Breast epithelium (tissue), 4 donors: ENCODE measurements at places on chromosomes 2 and 18.

- no peak for DNase-seq
Observed at GRCh38 chr2:70011786-70012185, 50.4 kb upstream of the ASPRV1 start.

- no peak for DNase-seq
Observed at GRCh38 chr2:132438691-132439090, 22.1 kb downstream of the GPR39 start.

- DNase-seq: no peak
Observed at GRCh38 chr2:240244543-240244942, 104.1 kb upstream of the OTOS start.

GRCh38 chr2:75952173-75952572, 241.5 kb upstream of the GCFC2 start:
- no peak for DNase-seq

GRCh38 chr2:8405334-8405733, 276.5 kb upstream of the ID2 start:
- DNase-seq: no peak

DNA sequence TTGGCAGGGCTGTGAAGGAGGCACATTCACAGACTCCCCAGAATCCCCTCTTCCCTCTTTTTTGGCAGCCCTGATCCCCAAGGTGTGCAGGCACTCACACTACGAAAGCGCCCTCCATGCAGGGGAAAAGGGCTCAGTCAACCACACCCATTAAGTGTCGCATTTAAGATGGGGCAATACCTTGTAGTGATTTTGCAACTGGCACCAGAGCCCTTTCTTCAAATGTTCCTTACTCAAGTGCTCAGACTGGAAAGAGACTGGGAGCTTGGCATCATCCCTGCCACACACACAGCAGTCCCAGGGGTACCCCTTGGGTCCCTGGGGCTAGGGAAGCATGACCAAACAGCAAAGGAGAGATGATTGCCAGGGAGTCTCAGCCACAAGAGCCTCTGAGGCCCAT, 190.1 kb downstream of the HAUS1 start:
- DNase-seq: no peak

DNA sequence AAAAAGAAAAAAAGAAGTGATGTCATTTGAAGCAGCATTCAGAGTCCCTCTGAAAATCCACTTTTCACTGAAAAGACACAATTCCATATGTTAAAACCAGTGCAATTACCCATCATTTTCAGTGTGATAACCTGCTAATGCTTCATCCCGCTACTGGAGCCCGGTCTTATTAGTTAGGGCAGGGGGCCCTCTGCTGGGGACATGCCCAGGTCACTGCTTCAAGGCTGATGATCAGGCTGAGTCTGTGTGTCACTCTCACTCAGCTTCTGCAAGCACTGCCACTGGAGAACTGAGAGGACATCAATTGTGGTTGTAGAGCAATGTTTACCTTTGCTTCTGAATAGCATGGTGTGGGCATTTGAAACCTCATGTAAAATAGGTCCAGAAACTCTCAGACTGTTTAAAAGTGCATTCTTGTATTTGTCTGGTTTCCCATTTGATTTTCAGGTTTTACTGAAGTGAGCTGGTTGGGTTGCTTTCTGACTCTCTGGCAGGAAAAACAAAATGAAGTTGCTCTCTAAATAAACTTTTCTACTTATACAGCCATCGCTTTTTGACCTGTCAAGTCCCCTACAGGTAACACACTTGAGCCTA, 49.2 kb upstream of the NXPH2 start:
- DNase-seq: no peak

- DNase-seq: no peak
Observed at GRCh38 chr2:98025481-98026037, 29.8 kb upstream of the TMEM131 start.

- no peak for DNase-seq
Observed at GRCh38 chr18:3649633-3650426, 199.9 kb downstream of the TGIF1 start.

- no peak for DNase-seq
Observed at GRCh38 chr2:146457221-146457620, 1387.6 kb upstream of the ACVR2A start.

DNA sequence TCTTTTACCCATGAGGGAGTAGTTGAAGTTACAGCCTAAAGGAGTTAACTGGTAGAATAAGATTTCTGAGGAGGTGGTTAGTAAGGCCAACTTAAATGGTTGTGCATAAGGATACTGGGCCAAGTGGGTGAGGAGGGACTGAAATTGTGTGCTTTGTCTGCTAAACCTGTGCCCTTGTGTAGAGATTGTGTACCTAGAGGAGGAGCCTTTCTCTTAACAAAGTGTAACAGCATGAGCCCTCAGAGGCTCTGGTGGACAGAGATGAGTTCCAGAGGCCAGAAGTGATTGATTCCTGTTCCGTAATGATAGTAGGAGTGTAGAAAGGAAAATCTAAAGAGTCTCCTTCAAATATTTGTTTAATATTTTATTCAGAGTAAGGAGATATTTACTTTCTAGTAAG, 42.9 kb downstream of the OTX1 start:
- DNase-seq: no peak

DNA sequence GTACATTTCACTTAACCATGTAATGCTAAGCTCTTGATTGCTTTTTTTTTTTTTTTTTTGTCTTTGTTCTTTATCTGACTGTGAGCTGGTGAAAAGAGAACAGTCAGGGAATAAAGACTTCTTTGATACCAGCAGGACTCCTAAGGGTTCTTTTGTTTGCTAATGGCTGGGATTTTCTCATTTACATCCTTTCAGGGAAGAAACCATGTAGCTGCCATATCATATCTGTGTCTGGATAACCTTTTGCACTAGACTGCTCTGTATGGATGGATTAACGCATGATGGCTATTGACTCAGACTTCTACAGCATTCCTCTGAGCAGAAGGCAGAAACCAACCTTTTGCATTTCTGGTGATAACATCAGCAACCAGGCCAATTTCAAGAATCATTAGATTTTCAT, 504.0 kb downstream of the LRRTM4 start:
- DNase-seq: no peak

DNA sequence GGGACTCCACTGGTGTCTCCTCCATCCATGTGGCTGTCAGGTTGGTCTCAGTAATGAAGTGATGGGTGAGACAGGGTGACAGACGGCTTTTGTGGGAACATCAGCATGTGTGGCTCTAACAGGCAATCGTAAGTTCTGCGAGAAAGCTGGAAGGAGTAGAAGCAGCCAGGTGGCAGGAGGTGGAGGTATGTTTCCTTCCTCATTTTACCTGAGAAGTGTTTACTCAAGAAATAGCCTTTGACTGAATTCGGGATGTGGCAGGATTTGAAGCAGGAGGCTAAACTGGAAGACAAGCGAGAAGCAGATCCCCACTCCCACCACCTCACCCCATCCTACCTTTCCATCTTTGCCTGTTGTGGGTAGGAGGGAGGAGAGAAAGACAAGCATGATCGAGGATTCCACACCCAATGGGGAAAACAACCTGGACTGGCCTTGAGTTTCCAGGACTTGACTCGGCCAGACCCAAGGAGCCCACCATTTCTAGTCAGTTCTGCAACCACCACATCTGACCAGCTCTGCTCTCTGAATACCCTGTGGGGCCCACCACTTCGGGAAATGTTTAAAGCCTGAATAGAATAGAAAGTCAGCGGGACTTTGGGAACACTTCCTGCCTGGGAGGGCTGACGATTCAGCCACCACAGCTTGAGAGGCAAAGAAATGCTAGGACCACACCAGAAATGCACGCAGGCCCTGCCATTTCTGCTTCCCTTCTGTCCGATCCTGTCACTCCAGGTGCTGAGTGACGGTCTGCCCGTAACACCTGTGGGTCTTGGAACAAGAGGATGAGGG, 1.2 kb downstream of the ABCG8 start:
- DNase-seq: no peak

DNA sequence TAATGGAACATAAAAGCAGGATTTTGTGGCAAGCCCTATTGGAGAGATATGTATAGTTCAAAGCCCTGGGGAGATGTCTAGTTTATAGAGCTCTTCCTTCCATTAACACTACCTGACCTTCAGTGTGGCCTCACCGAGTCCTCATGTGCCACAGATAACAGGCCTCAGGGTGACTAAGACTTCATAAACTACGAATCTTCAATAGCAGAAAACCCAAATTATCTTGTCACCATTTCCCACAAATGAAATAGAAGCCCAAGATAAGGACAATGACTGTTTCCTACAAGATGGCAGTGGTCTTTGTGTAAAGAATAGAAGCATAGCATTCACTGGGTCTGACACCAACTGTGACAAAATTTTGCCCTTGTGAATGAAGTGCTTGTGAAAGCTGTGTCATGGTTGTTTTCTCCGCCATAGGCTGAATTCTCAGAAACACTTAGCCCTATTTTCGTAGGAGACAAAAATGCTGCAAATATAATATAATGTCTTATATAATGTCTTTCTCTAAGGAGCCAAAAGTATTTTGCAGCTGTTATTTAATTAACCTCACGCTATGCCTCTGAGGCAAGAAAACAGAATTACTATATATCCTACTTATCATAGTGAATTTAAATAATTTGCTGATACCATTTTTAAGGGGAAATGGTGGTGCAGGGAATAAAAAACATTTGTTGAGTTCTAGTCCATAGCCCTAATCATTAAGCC, 136.7 kb upstream of the CWC22 start:
- no peak for DNase-seq

DNA sequence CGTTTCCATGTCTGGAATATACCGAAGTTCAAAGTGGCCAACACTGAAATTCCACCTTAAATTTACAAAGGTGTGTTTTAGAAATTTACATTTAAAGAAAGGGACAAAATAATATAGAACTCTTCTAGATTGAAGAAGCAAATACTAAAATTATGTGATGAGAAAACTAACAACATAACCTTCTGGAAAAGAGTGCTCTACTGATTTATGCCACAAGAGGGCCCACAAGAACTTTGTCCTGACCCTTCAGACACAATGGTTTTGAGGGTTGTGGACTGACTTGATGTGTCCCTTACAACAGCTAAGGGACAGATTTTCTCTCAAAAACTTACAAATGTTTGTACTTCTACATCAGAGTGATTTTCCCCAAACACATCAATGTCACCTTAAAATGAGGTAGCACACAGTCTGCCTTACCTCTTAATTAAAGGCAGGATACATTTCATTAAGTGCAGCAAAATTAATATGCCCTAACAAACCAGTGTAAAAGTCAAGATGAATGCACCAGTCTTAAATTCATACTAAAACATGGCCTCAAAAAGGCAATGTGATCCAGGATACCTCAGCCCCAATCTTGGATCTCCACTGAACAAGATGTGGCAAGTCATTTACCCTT, 36.2 kb downstream of the EIF2AK3 start:
- DNase-seq: no peak

GRCh38 chr2:113755035-113755834, 1.2 kb downstream of the SLC35F5 start:
- DNase-seq: no peak

GRCh38 chr2:168751104-168751740, 51.2 kb upstream of the NOSTRIN start:
- DNase-seq: no peak

DNA sequence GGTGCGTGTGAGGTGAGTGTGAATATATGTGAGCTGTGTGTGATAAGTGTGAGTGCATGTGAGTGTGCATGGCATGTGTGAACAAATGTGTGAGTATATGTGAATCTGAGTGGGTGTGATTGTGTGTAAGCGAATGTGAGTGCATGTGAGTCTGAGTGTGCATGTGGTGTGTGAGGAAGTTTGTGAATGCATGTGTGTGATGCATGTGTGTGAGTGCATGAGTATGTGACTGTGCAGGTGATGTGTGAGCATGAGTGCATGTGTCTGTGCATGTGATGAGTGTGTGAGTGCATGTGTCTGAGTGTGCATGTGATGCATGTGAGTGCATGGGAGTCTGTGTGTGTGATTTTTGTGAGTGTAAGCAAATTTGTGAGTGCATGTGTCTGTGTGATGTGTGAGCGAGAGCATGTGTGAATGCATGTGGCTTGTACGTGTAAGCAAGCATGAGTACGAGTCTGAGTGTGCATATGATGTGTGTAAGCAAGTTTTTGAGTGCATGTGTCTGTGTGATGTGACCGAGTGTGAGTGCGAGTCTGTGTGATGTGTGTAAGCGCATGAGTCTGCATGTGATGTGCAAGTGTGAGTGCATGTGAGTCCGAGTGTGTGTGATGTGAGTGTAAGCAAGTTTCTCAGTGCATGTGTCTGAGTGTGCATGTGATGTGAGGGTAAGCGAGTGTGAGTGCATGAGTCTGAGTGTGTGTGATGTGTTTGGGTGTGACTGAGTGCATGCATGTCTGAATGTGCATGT, 43.3 kb downstream of the COPS8 start:
- no peak for DNase-seq

DNA sequence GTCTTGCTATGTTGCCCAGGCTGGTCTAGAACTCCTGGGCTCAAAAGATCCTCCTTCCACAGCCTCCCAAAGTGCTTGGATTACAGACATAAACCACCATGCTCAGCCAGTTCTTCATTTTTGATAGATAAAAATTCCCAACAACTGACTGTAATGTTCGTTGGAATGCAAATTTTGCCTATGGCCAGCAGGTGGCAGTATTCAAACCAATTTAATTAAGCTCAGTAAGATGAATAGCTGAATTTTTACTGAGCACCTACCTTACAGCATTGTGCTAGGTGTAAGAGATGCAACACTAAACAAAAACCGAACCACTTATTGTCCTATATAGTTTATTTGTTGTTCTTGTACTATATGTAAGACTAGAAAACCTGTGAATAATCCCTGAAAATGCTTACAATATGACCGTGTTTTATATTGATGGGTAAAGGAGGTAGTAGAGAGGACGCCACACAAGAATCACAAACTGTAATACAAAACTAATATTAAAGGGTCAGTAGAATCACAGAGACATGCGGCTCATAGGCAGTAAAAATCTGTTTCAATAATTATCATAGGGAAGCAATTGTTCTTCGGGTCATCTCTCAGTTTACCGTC, 8.2 kb upstream of the TMEM182 start:
- DNase-seq: no peak

DNA sequence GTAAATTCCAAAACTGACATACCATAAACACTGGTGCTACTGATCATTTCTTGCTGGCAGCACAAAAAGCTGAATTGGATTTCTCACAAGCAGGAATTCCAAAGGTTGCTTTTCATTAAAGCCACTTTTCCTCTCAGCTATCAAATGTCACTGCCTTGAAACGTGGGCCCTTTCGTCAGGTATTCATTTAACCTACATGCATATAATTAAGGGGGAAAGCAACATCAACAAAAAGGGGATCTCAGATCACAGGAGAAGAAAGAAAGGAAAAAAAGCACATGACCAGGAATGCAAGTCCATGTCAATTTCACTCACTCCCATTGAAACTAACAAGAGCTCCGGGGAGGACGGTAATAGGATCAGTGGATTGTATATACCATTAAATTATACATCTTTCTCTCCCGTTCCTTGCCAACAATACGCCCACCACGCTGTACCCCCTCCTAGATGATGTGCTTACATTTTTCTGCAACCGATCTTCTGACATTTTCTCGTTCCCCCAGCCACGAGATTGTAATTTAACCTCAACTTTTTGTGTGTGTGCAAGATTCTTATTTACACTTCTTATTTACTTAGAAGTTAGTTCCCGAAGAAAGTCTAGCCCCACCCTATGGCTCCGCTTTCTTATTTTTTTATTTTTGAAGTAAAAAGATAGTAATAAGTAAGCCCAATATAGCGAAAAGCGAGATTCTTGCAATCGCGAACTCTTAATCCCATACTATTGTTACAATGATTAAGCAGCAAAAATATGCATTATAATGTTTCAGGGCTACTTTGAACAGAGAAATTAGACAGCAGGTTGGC, 725 bp downstream of the FIGN start:
- DNase-seq: no peak

- no peak for DNase-seq
Observed at GRCh38 chr2:237799060-237799428, 465 bp downstream of the RBM44 start.
